NCI-H187 (cell line): ENCODE measurements at places on chromosomes 7 and 10.

- DNase-seq: no peak
Measured at GRCh38 chr10:67834375-67834774, 3.6 kb downstream of the DNAJC12 start.

GRCh38 chr10:117537436-117537903 is 5.1 kb upstream of the EMX2 start:
- DNase-seq: no peak

DNA sequence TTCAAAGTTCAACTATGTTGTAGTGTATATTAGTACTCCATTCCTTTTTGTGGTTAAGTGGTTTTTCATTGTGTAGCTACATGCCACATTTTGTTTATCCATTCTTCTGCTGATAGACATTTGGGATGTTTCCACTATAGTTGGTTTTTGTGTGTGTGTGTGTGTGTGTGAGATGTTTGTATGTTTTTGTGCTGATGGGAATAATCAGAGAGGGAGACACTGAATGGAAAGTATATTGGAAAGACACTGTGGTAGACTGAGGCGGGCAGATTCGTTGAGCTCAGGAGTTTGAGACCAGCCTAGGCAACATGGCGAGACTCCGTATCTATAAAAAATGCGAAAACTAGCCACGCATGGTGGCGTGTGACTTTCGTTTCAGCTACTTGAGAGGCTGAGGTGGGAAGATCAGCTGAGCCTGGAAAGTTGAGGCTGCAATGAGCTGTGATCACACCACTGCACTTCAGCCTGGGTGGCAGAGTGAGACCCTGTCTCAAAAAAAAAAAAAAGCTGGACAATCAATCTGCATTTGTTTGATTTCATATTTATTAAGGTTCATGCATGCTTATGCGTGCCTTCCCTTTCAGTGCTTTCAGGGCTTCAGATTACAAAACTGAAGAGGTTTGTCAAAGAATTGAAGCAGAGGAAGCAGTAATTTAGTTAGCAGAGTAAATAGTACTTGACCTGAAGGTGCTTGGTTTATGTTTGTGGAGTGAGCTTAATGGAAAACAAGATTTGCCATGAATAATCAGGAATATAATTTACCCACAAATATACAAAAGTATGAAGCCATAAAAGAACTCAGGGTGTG is 14.7 kb downstream of the SEC24C start:
- DNase-seq: peak; percentile 15

GRCh38 chr7:158422196-158422886 is 165.3 kb downstream of the PTPRN2 start:
- no peak for DNase-seq

GRCh38 chr10:99619851-99620710 is at the start of gene SLC25A28:
SLC25A28 (minus strand) TSS chr10:99620439; CDS start chr10:99620335, 104 bp downstream.
- no peak for DNase-seq

GRCh38 chr7:128065872-128066271 is 34.6 kb upstream of the LRRC4 start:
- DNase-seq: no peak

- DNase-seq: no peak
Measured at GRCh38 chr7:84524714-84525694, 330.4 kb upstream of the SEMA3A start.

DNA sequence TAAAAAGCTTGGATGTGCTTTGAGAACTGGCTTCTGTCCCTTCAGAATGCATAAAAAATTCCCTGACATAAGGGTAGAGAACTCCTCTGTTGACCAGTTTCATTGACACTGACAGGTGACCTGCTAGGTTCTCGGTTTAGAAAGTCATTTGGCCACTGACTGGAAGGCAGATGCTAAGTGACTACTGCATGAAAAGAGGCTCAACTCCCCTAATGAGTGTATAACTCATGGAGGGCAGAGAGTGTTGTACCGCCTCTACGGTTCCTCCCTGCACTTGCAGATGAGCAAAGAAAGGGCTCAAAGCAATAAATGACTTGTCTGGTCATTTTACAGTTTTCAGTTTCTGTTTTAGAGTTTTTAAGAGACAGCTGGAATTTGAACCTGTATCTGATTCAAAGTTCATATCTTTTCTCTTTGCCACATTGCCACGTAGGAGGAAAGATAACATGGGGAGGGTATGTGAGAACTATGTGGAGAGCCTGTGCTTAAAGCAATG is 2.9 kb upstream of the FGL2 start:
- no peak for DNase-seq

GRCh38 chr7:55121249-55121648 is 102.4 kb downstream of the EGFR start:
- DNase-seq: no peak

GRCh38 chr10:16612115-16612980 is 90.7 kb upstream of the C1QL3 start:
- DNase-seq: no peak

GRCh38 chr10:82813856-82814255 is 938.9 kb downstream of the NRG3 start:
- no peak for DNase-seq

GRCh38 chr7:107948645-107949442 is 54.1 kb downstream of the LAMB1 start:
- no peak for DNase-seq

DNA sequence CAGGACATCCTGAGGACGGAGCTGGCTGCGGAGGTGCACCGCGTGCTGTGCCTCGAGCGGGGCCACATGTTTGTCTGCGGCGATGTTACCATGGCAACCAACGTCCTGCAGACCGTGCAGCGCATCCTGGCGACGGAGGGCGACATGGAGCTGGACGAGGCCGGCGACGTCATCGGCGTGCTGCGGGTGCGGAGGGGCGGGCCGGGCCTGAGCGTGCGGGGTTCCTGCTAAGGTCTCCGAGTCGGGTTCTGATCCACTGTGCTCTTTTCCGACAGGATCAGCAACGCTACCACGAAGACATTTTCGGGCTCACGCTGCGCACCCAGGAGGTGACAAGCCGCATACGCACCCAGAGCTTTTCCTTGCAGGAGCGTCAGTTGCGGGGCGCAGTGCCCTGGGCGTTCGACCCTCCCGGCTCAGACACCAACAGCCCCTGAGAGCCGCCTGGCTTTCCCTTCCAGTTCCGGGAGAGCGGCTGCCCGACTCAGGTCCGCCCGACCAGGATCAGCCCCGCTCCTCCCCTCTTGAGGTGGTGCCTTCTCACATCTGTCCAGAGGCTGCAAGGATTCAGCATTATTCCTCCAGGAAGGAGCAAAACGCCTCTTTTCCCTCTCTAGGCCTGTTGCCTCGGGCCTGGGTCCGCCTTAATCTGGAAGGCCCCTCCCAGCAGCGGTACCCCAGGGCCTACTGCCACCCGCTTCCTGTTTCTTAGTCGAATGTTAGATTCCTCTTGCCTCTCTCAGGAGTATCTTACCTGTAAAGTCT is 10.4 kb downstream of the ATG9B start:
- DNase-seq: no peak

DNA sequence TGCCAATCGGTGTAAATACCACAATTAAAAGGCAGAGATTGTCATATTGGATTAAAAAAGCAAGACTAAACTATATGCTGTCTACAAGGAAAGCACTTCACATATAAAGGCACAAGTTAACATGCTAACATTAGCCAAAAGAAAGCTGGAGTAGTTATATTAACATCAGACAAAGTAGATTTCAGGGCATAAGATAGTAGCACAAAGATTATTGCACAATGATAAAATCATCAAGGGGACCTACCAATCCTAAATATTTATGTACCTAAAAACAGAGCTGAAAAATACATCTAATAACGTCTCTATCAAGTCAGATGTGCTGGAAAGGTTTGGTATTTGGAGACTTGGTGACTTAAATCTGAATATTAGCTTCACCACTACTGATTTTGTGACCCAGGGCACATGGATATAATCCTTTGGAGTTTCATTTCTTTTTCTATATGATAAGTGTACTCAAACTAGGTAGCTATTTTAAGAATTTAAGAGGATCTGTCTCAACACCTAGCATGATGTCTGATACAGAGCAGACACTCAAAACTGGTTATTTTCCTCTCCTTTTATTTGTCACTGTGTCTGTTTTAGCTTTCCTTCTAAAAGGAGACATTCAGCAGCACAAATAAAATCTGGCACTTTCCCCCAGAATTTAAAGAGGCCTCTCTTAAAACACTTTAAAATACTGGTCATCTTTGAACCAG is 156.5 kb downstream of the DOCK4 start:
- no peak for DNase-seq

- no peak for DNase-seq
Measured at GRCh38 chr10:120095875-120096274, 203.3 kb downstream of the SEC23IP start.

DNA sequence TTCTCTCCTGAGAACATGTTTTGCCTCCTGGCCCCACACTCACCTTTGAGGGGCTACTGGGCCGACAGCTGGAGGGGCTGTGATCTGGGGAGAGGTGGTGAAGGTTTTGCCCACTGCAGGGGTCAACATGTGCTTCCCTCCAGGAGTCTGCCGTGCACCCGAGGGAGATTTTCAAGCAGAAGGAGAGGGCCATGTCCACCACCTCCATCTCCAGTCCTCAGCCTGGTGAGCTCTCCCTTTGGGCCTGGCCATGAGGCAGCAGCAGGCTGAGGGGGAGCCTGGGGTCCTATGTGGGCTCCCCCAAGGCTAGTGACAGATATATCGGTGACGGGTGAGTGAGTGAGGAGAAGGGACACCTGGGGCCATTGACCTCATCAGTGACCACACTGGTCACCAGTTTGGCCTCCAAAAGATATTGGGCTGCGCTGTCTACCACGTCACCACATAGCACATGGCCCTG is 6.6 kb downstream of the PGAM2 start:
- no peak for DNase-seq

DNA sequence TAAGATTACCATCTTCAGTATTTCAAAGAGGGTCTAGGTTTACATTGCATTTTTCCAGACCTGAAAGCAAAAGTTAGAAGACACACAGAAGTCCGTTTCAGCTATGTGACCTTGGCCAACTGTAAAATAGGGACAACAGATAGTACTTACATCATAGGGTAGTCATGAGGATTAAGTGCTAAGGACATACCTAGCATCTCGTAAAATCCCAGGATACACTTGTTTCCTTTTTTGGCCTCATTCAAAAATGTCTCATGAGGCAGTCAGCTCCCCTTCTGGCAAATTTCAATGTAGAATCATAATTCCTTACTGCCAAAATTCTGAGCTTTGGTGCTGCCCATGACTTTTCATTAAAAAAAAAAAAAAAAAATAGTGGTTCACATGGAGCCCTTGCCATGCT is 6.4 kb upstream of the DUSP5 start:
- DNase-seq: no peak

- DNase-seq: no peak
Measured at GRCh38 chr7:1136841-1137516, 23.0 kb downstream of the ZFAND2A start.

DNA sequence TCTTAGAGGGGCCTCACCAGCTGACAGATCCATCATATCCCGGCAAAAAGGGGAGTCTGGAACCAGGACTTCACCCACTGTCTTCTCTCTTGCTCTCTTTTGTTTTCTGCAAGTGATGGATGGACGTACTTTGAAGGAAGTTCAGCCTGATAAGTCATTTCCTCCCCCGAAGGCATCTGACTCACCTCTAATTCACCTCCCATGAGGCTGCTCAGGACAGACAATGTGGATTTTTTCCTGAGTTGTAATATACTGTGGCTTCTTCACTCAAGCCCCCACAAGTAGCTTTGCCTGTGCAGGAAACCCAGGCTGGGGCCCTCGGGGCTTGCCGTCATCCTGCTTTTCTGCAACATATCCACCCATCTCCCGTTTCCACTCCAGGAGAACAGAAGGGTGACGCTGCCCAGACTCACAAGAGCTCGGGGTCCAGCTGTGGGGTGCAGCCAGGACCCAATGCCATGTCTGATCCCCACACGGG is 70.4 kb downstream of the ASB13 start:
- DNase-seq: no peak

DNA sequence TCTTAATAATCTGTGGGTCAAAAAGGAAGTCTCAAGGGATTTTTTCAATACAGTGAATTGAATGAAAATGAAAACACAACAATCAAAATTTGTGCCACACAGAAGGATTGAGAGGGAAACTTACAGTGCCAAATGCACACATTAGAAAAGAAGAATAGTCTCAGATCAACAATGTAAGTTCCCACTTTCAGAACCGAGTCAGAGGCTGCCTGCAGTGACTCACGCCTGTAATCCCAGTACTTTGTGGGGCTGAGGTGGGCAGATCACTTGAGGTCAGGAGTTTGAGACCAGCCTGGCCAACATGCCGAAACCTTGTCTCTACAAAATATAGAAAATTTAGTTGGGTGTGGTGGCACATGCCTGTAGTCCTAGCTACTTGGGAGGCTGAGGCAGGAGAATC is 12.5 kb upstream of the KEL start:
- DNase-seq: no peak

DNA sequence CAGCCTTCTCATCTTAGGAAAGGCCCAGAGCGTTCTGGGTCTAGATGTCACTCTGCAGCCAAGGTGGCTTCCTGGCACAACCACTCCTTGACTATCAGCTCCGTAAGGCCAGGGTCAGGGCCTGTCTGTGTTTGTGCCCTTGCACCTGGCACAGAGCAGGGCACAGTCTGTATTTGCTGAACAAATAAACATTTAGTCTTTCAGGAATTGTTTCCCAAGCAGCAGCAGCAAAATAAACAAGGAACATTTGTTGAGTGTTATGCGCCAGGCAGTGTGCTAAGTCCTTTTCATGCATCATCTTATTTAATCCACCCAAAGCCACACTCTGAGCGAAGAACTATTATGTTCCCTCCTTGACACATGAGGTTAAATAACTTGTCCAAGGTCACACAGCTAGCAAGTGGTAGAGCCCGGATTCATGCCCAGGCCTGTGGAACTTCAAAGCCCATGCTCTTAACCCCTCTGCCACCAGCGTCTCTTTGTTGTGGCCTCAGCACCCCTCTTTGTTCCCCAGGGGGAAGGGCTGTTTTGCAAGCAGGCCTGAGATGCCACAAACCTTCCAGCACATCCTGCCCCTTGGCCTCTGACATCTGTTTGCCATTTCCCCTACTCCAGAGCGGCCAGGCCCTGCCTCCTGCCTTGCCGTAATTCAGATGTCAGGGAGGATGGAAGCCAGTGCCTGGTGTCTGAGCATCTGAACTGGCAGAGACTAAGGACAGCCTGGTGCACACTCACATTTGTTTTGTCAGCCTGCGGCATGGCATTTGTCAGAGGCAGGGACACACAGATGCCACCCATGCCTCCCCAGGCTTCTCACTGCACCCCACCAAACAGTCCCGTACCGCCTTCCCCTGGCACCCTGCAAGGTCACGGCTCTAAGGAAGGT is 325.8 kb upstream of the ZMIZ1 start:
- no peak for DNase-seq
